Keratinocyte (primary cell): ENCODE measurements at places on chromosomes 4 and X. TPM values are rescaled to one million over a fixed set of nuclear protein-coding genes. Genes with fewer than 3 reads are reported as not detected.

KIF4A gene
- polyA plus RNA-seq: 1.1 to 7.1 TPM (median 6.6 TPM) in 3 replicates

TEX13B gene
- polyA plus RNA-seq: not detected in 3 replicates

COMMD8 gene
- 19.0 to 38.6 TPM (median 20.5 TPM) in 3 replicates for polyA plus RNA-seq

FAM149A gene
- polyA plus RNA-seq: 0.41 to 0.68 TPM (median 0.66 TPM) in 3 replicates

CHIC2 gene
- polyA plus RNA-seq: 14.8 to 21.9 TPM (median 16.9 TPM) in 3 replicates

ARMCX1 gene
- polyA plus RNA-seq: 14.4 to 16.1 TPM (median 14.9 TPM) in 3 replicates

FGFBP1 gene
- 1,464 to 2,372 TPM (median 2,189 TPM) in 3 replicates for polyA plus RNA-seq

IL2 gene
- polyA plus RNA-seq: not detected in 3 replicates

NHSL2 gene
- 0.03 to 0.04 TPM (median 0.04 TPM) in 3 replicates for polyA plus RNA-seq

SPANXB1 gene
- not detected in 3 replicates for polyA plus RNA-seq

SORBS2 gene
- polyA plus RNA-seq: 0.14 to 0.55 TPM (median 0.18 TPM) in 3 replicates

SASH3 gene
- 0.08 to 0.09 TPM in 2 of 3 replicates, not detected in the other for polyA plus RNA-seq

ESX1 gene
- 0.03 TPM in 1 of 3 replicates, not detected in the others for polyA plus RNA-seq

NXF2B gene
- polyA plus RNA-seq: not detected in 3 replicates

PABPC1L2B gene
- not detected in 3 replicates for polyA plus RNA-seq

CPLX1 gene
- polyA plus RNA-seq: 0.04 to 0.05 TPM in 2 of 3 replicates, not detected in the other

GIMD1 gene
- not detected in 3 replicates for polyA plus RNA-seq

ARR3 gene
- polyA plus RNA-seq: not detected in 3 replicates

SOX3 gene
- polyA plus RNA-seq: not detected in 3 replicates

CFAP47 gene
- under 0.01 TPM in 1 of 3 replicates, not detected in the others for polyA plus RNA-seq

CT45A2 gene
- not detected in 3 replicates for polyA plus RNA-seq

SRPK3 gene
- polyA plus RNA-seq: 0.08 to 0.21 TPM (median 0.10 TPM) in 3 replicates

OCIAD2 gene
- polyA plus RNA-seq: 363 to 407 TPM (median 373 TPM) in 3 replicates

SPATA18 gene
- 4.1 to 5.9 TPM (median 5.6 TPM) in 3 replicates for polyA plus RNA-seq

TXK gene
- polyA plus RNA-seq: 0.09 to 0.12 TPM in 2 of 3 replicates, not detected in the other

TBC1D8B gene
- polyA plus RNA-seq: 3.3 to 5.4 TPM (median 4.2 TPM) in 3 replicates

TRAM1L1 gene
- 0.88 to 1.6 TPM (median 1.5 TPM) in 3 replicates for polyA plus RNA-seq

PLAC8 gene
- polyA plus RNA-seq: 0.61 to 1.5 TPM (median 1.3 TPM) in 3 replicates

F8A2 gene
- not detected in 3 replicates for polyA plus RNA-seq

PAGE3 gene
- polyA plus RNA-seq: not detected in 3 replicates

CT55 gene
- polyA plus RNA-seq: not detected in 3 replicates

USP26 gene
- not detected in 3 replicates for polyA plus RNA-seq

TCP11X2 gene
- polyA plus RNA-seq: not detected in 3 replicates

RBBP7 gene
- 88.5 to 137 TPM (median 101 TPM) in 3 replicates for polyA plus RNA-seq

INTU gene
- polyA plus RNA-seq: 1.8 to 7.0 TPM (median 5.0 TPM) in 3 replicates

TLR2 gene
- polyA plus RNA-seq: 1.7 to 3.1 TPM (median 1.8 TPM) in 3 replicates

NCAPG gene
- polyA plus RNA-seq: 1.8 to 18.0 TPM (median 8.8 TPM) in 3 replicates

ODAM gene
- 0.15 TPM in 1 of 3 replicates, not detected in the others for polyA plus RNA-seq
